Glomerular endothelial cell (primary cell): ENCODE measurements at places on chromosomes 6 and 20. TPM values are rescaled to one million over a fixed set of nuclear protein-coding genes. Genes with fewer than 3 reads are reported as not detected.

The COL21A1 gene
- 0.29 and 0.82 TPM in 2 replicates for total RNA-seq

The EDN1 gene
- 151 and 376 TPM in 2 replicates for total RNA-seq

The POU5F1 gene
- not detected in 2 replicates for total RNA-seq

The FGD2 gene
- total RNA-seq, result not detected in 2 replicates

The TTK gene
- total RNA-seq, result 4.0 and 7.2 TPM in 2 replicates
